SHP77 (cell line): ENCODE measurements at places on chromosomes 5 and 9.

- DNase-seq: no peak
Measured at GRCh38 chr9:4228606-4229005, 71.3 kb downstream of the GLIS3 start.

- no peak for DNase-seq
Measured at GRCh38 chr5:150603052-150603451, 37.4 kb upstream of the SYNPO start.

- no peak for DNase-seq
Measured at GRCh38 chr5:3043600-3043999, 292.1 kb upstream of the IRX2 start.

- DNase-seq: no peak
Measured at GRCh38 chr5:176533894-176534611, 3.1 kb downstream of the RNF44 start.

DNA sequence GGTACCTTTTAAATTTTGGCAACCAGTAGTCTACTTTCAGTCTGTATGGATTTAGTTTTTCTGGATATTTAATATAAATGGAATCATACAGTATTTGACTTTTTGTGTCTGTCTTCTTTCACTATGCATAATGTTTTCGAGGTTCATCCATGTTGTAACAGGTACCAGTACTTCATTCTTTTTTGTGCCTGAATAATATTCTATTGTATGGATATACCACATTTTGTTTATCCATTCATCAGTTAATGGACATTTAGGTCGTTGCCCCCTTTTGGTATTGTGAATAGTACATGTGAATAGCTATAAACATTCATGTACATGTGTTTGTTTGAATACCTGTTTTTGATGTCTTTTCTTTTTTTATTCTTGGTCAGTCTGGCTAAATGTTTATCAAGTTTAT is 19.1 kb upstream of the TBCA start:
- DNase-seq: no peak

- DNase-seq: no peak
Measured at GRCh38 chr9:18798106-18798505, 234.9 kb downstream of the SAXO1 start.

DNA sequence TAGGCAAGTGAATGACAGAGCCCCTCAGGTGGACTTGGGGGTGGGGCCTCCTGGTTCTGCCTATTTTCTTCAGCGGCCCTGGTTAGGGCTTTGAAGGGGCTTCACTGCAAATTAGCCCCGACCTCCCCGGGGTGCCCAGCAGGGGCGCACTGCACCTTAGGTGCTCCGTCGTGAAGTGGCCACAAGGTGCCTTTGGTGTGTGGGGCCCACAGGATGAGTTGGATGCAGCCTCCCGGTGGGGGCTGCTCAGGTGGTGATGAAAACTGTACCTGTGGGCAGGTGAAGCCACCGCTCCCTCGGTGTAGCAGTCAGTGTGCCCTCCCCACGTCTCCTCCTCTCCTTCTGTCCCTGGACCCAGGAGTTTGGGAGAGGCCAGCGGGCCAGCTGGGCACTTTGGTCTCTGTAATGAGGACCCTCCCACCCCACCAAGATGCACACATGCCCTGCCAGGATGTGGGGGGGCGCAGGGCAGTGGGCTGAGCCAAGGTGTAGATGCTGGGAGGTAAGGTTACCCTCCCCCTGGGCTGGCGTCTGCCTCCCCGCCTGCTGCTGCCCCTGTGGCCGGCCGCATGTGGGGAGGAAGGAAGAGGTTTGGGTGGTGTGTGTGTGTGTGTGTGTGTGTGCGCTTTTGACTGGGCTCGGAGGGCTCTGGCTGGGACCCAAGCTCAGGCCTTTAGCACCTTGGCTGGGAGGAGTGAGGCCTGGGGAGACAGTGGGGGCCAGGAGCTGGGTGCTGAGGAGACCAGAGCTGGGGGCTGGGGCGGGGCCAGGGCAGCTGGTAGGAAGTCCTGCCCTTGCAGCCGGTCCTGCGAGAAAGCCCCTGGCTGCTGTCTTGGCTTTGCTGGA is 55.6 kb downstream of the RXRA start:
- no peak for DNase-seq

DNA sequence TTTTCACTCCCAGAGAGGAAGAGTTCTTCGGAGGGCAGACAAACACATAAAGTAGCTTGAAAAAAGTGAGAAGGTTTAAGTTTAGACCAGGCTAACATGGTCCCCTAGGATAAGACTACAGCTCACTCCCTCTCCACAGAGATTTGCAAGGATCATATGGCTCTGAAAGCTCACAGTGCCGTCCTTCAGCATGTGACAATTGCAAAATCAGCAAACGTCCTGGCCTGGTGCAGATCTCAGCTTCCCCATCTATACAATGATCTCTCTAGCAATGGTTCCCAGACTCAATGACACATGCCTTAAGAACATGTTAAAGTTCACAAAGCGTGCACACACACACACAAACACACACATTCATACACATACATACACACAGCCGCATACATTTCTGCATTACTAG is 327.6 kb downstream of the ACTL7B start:
- no peak for DNase-seq

DNA sequence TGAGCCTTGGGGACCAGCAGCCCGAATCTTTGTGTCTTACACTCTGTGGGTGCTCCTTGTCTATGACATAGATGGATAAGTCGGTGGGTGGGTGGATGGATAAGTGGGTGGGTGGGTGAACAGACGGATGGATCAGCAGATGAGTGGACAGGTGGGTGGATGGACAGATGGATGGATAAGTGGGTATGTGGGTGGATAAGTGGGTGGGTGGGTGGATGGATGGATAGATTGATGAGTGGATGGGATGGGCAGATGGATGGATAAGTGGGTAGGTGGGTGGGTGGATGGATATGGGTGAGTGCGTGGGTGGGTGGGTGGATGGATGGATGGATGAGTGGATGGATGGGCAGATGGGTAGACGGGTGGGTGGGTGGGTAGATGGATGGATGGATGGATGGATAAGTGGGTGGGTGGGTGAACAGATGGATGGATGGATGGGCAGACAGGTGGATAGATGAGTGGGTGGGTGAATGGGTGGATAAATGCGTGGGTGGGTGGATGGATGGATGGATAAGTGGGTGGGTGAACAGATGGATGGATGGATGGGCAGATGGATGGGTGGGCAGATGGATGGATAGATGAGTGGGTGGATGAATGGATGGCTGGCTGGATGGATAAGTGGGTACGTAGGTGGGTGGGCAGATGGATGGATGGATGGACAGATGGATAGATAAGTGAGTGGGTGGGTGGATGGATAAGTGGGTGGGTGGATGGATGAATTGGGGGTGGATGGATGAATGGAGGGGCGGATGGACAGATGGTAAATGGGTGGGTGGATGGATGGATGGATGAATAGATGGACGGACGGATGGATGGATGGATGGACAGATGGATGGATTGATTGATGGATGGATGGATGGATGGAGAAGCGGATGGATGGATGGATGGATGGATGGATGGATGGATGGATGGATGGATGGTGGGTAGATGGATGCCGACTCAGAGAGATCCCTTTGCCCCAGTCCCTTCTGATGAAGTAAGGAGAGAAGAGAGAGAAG is 121.2 kb downstream of the VAV2 start:
- DNase-seq: no peak

DNA sequence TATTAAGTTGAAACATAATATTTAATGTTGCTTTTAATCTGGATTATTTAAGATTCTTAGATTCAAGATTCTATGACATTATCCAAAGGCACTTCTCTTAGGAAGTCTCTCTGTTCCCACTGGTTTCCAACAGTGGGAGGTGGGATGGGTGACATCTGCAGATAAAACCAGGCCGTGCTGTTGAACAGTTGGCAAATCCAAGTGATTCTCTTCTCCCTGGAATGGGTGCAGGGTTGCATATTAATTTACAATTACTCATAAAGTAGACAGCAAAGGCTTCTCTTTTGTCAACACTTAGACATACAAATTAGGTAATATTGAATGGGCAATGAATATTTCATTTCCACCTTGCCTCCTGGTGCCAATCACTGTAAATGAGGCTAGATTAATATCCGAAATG is 233.7 kb upstream of the IL12B start:
- no peak for DNase-seq

DNA sequence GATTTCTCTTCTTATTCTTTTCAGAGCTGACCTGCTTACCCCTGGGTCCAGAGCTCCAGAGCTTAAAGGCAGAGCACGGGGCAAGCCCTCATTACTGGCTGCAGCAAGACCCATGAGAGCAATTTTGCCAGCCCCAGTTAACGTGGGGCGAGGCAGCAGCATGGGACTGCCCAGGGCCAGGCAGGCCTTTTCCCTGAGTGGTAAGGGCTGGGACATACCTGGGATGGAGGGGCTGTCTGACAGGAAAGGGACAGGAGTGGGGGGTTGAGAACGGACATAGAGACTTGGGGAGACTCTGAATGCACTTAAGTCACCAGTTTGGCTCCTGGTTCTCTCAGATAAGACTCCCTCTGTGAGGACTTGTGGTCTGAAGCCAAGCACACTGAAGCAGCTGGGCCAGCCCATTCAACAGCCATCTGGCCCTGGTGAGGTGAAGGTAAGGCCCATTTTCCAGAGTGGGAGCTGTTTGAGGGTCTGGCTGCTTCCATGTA is 26.2 kb downstream of the HMGXB3 start:
- DNase-seq: no peak

DNA sequence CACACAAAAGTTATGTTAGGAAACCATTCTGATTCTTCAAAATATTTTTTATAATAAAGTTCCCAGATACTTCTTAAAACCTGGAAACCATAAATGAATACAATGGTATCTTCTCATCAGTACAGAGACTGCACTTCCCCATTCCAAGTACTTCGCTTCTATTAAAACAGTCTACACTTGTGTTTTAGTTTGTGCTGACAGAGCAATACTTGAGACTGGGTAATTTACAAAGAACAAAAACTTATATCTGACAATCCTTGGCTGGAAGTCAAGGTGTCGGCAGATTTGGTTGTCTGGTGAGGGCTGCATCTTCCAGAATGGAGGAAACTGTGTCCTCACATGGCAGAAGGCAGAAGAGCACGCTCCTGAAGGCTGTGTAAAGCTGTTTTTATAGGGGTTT is 70.1 kb downstream of the RFX3 start:
- no peak for DNase-seq

GRCh38 chr5:54774281-54775170 is 210.9 kb downstream of the ESM1 start:
- DNase-seq: no peak

- DNase-seq: no peak
Measured at GRCh38 chr5:119302916-119303897, 52.6 kb upstream of the TNFAIP8 start.

DNA sequence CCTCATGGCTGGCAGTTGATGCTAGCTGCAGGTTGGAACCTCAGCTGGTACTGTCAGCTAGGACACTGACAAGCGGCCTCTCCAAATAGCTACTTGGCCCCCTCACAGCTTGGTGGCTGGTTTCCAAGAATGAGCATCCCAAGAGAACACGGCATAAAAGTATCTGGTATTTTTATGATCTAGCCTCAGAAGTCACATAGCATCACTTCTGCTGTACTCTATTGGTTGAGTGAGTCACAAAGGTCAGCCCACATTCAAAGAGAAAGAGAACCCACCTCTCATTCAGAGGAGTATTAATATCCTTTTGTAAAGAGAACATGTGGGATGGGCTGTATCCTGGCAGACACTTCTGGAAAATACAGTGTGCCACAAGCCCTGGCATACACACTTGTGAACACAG is 6.0 kb upstream of the SIL1 start:
- no peak for DNase-seq

- DNase-seq: no peak
Measured at GRCh38 chr9:21559402-21560280, 77.5 kb upstream of the IFNE start.

DNA sequence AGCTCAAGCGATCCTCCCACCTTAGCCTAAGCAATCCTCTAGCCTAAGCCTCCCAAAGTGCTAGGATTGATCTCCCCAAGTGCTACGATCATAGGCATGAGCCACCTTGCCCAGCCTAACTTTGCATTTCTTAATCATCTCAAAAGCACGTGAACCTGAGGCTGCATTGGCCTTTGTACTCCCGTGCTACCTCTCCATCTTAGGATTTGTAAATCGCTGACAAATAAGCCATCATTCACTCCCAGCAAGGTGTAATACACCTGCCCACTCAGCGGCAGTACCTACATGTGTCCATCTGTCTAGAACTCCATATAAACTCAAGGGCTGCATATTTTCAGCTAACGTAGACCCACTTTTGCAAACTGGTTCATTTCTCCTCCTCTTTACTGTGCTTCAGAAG is 2.8 kb downstream of the ANKH start:
- DNase-seq: no peak

DNA sequence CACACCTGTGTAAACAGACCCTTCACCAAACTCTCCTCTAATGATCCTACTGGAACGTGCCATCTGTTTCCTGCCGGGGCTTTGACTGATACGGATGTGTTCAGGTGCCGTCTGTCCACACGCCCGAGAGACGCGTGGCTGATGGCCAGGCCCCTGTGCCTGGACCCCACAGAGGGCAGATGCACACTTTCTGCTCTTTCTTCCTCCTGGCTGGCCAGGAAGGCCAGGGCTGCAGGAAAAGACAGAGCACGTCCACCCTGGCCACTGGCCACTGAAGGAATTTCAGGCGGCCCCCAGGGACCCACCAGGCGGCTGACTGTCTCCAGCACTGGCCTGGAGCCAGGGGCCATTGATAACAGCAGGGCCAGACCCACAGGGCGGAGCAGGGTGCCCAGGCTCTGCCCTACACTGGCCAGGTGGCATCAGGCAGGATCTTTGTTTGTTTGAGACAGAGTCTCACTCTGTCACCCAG is 3.6 kb upstream of the ENG start:
- DNase-seq: peak; percentile 55

GRCh38 chr5:172452398-172453205 is 1.7 kb downstream of the SH3PXD2B start:
- DNase-seq: no peak

DNA sequence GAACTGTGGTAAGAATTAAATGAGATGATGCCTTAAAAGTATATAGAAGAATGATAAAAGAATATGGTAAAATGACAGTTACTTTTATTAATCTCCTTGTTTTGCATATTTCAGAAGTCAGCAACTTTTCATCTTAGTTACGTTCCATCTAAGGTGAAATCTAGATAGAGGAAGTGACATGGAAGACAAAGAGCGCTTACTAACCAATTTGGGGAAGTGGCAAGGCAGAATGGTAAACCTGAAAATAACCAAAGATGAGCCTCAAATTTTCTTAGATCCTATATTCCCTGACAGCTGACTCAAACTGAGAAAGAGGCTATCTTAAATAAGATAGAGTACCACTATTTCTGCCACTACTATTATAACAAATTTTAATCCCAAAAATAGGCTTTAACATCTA is 52.5 kb downstream of the FGF10 start:
- no peak for DNase-seq
